ENCODE measurements at places on chromosomes 12 and 14. TPM values are rescaled to one million over a fixed set of nuclear protein-coding genes. Genes with fewer than 3 reads are reported as not detected.

The RNF212B gene
- not detected for total RNA-seq

The GNB3 gene
- total RNA-seq: 3.4 TPM

The FAM177A1 gene
- 37.4 TPM for total RNA-seq

The MYBPC1 gene
- not detected for total RNA-seq

The AKAP5 gene
- 0.16 TPM for total RNA-seq

The CPNE6 gene
- not detected for total RNA-seq

The CACNA1C gene
- 6.0 TPM for total RNA-seq

The WDHD1 gene
- 27.0 TPM for total RNA-seq

The ING4 gene
- 51.2 TPM for total RNA-seq

The PAX9 gene
- total RNA-seq: not detected

The SOX5 gene
- total RNA-seq: 12.8 TPM

The HCAR2 gene
- not detected for total RNA-seq

The TCL1B gene
- not detected for total RNA-seq

The AKAP3 gene
- total RNA-seq: 0.81 TPM

The CIDEB gene
- total RNA-seq: 4.2 TPM

The AICDA gene
- not detected for total RNA-seq

The HOXC9 gene
- 0.65 TPM for total RNA-seq

The TMCC3 gene
- total RNA-seq: 0.65 TPM

The VDR gene
- total RNA-seq: 5.0 TPM

The KRT85 gene
- not detected for total RNA-seq

The TAS2R46 gene
- 4.7 TPM for total RNA-seq

The AQP6 gene
- not detected for total RNA-seq

The KCNC2 gene
- not detected for total RNA-seq

The CD163L1 gene
- 0.08 TPM for total RNA-seq

The PIP4P1 gene
- total RNA-seq: 25.3 TPM

The TMTC1 gene
- total RNA-seq: 12.8 TPM

The PPP1R3E gene
- 10.9 TPM for total RNA-seq

The PPM1H gene
- total RNA-seq: 0.98 TPM

The PROX2 gene
- not detected for total RNA-seq

The PLXNC1 gene
- 6.1 TPM for total RNA-seq

The EIF4B gene
- total RNA-seq: 1,876 TPM

The FRS2 gene
- 67.0 TPM for total RNA-seq

The SPTLC2 gene
- 60.0 TPM for total RNA-seq

The TAS2R8 gene
- total RNA-seq: 0.45 TPM

The SLC5A8 gene
- total RNA-seq: not detected

The SPIC gene
- not detected for total RNA-seq

The UBR7 gene
- 43.3 TPM for total RNA-seq

The C12orf54 gene
- not detected for total RNA-seq

The TRIM9 gene
- total RNA-seq: 1.6 TPM
